Brain microvascular endothelial cell (primary cell): ENCODE measurements at places on chromosomes 16 and 17.

DNA sequence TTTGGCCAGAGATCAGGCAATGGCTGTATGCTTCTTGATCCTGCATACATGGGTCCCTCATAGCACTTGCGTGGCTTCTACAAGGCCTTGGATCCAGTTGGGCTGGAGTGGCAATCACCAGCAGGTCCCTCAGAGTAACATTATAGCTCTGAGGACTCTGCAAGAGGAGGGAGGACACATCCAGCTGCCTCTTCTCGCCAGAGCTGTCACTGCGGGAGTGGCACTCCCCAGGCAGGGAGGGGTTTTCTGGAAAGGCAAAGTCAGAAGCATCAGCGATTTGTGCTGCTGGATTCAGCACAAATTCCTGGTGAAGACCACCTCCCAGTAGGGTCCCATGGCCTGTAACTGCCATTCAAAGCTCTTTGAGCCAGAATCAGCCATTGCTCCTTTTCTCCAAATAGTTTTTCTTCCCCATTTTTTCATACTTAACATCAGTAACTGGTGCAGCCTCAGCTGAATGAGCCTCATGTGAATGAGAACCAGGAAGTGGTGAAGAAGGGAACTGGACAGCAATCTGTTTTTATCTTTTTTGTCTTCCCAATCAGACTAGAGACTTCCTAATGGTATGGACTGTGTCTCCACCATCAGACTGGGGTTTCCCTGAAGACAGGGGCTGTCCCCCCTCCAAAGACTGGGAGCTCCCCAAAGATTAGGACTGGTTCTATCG is 40.6 kb upstream of the HOXB13 start:
- no peak for DNase-seq

DNA sequence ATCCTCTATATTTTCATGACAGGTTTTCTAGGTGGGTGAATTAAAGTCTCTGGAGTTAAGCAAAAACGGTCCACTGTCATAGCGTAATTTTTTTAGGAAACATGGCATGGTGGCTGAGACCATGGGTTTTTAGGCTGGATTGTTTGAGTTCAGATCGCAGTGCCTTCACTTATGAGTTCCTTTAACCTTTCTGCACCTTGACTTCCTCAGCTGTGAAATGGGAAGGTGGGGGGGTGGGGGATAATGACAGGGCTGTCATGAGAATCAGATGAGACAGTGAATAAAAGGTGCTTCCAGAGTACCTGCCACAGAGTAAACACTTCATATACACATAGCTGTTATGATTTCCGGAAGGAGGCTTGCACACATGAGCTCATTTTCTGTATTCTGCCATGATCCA is 11.8 kb downstream of the PRCD start:
- no peak for DNase-seq

- no peak for DNase-seq
Measured at GRCh38 chr16:30357715-30358576, 2.8 kb upstream of the CD2BP2 start.

- no peak for DNase-seq
Measured at GRCh38 chr16:83363521-83363920, 444.3 kb upstream of the HSBP1 start.
